ENCODE measurements at places on chromosomes 7 and 10. TPM values are rescaled to one million over a fixed set of nuclear protein-coding genes. Genes with fewer than 3 reads are reported as not detected.

Gene REPIN1
- total RNA-seq, result 43.3 TPM

Gene CALHM1
- total RNA-seq, result not detected

Gene CALN1
- not detected for total RNA-seq

Gene MICU1
- 50.1 TPM for total RNA-seq

Gene SPDYE1
- total RNA-seq, result not detected

Gene EBLN1
- total RNA-seq, result not detected

Gene TLX1
- total RNA-seq, result not detected

Gene WASHC2C
- 62.3 TPM for total RNA-seq

Gene PHYH
- 22.2 TPM for total RNA-seq

Gene AKR1C8
- not detected for total RNA-seq

Gene SPDYE2
- not detected for total RNA-seq

Gene C10orf71
- not detected for total RNA-seq

Gene PSTK
- total RNA-seq, result 4.5 TPM

Gene SORCS1
- under 0.01 TPM for total RNA-seq

Gene C10orf67
- total RNA-seq, result not detected

Gene RGR
- total RNA-seq, result not detected

Gene HYAL4
- total RNA-seq, result not detected

Gene STEAP2
- 22.3 TPM for total RNA-seq

Gene MASTL
- 26.2 TPM for total RNA-seq

Gene IKZF1
- total RNA-seq, result not detected

Gene PAOX
- 5.4 TPM for total RNA-seq

Gene CFAP58
- total RNA-seq, result 1.2 TPM

Gene AQP1
- total RNA-seq, result 127 TPM

Gene NKX2-3
- total RNA-seq, result not detected

Gene CCDC7
- total RNA-seq, result 12.4 TPM

Gene NUTM2E
- 0.19 TPM for total RNA-seq

Gene DOCK1
- total RNA-seq, result 80.1 TPM

Gene CPN1
- total RNA-seq, result not detected

Gene GRID2IP
- not detected for total RNA-seq

Gene IDI2
- total RNA-seq, result not detected

Gene ITGA8
- total RNA-seq, result 289 TPM

Gene LRMDA
- 4.6 TPM for total RNA-seq

Gene SLC29A4
- total RNA-seq, result 0.40 TPM

Gene TFEC
- 0.19 TPM for total RNA-seq

Gene ALOX5
- total RNA-seq, result not detected

Gene TRPV5
- not detected for total RNA-seq

Gene SDK1
- total RNA-seq, result 0.25 TPM

Gene ZNF33A
- 13.4 TPM for total RNA-seq

Gene PLAC9
- total RNA-seq, result 73.6 TPM

Gene LIPM
- not detected for total RNA-seq

Gene ZNF511
- 21.8 TPM for total RNA-seq

Gene PTF1A
- total RNA-seq, result not detected

Gene SEMA3D
- 18.9 TPM for total RNA-seq

Gene ASB10
- total RNA-seq, result not detected

Gene PDE6C
- total RNA-seq, result not detected

Gene EIF4EBP2
- total RNA-seq, result 27.1 TPM

Gene CTTNBP2
- 1.9 TPM for total RNA-seq

Gene FUOM
- total RNA-seq, result 6.1 TPM

Gene MMRN2
- 13.2 TPM for total RNA-seq

Gene PPA1
- total RNA-seq, result 223 TPM

Gene MKI67
- 15.7 TPM for total RNA-seq
